ENCODE measurements at places on chromosomes 6 and 20.

DNA sequence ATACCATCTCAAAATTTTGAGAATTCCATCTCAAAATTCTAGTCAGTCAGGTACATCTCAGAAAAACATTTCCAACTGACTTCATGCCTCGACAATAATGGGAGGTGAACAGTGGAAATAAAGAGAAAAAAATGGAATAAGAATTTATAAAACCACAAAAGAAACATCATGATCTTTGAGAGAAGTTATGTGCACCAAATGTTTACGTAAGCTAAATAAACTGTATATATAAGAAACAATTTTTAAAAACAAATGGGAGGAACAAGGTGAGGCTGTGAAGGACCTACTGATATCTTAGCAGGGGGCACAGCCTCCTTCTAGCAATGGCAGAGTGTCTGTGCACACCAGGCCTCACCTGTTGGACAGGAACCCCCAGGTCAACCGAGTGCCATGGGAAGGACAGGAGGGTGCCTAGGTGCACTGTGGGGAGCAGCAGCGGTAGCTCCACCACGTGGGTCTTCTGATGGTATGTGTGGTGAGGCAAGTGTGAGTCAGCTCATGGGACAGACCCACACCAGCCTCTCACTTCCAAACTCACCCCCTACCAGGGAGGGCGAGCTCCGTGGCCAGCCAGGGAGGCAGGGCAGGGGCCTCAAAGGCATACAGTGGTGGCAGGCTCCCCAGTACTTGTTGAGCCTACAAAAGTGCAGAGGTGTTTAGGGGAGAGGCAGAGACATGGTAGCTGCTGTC lies 23.2 kb downstream of the DIDO1 start:
- DNase-seq: no peak

GRCh38 chr6:164020142-164020541 lies 605.6 kb downstream of the QKI start:
- no peak for DNase-seq

- no peak for DNase-seq
These were observed 130.2 kb upstream of the HDDC2 start for GRCh38 chr6:125431971-125432370.

DNA sequence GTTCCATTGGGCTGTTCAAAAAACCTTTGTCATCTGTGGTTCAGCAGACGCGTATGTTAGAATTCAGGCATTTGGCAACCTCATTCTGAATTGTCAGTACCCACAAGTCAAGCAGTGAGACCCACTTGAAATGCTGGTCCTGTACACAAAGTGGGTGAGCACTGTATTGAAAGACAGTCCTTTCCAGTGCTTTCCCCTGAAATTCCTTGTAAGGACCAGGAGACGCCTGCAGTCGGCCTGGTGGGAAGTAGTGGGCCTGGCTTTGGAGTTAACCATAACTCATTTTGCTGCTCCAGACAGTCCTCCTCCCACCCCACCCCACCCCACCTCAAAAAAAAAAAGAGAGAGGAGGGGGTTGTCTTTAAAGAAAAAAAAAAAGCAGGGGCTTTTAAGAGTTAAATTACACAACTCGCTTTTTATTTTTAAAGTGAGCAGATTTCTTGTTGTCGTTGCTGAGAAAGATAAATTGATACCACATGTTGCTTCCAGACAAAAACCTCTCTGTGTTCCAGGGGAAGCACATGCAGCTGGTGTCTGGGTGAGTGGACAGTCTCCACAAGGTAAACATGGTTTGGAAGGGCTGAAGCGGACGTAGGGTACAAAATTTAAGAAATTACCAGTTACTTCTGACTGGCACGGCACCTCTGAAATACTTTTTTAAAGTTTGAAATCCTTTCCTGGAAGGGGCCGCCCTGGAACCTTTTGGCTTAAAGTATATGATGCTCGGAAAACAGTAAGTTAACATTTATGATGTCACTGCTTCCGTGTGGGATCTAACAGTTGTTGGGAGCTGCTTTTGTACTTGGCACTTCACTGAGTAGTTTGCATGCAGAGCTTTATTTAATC lies 95.3 kb downstream of the FOXO3 start:
- no peak for DNase-seq

GRCh38 chr20:61696181-61696735 lies 369.4 kb downstream of the TAF4 start:
- no peak for DNase-seq

DNA sequence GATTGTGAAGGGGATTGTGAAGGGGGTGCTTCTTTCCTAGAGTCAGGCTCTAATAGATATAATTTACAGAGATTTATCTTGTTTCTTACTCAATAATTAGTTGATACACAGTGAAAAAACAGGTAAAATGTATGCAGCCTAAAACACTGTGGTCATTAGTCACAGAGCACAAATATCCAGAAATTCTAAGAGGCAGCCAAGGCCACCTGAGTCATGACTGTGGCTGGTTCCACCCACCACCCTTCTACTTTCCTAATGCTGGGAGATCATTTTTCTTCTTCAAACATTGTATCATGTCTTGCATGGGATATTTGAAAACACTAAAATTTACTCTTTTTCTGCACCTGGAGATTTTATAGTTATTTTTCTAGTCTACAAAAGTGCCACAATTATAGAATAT lies 181.6 kb downstream of the OTOR start:
- no peak for DNase-seq

DNA sequence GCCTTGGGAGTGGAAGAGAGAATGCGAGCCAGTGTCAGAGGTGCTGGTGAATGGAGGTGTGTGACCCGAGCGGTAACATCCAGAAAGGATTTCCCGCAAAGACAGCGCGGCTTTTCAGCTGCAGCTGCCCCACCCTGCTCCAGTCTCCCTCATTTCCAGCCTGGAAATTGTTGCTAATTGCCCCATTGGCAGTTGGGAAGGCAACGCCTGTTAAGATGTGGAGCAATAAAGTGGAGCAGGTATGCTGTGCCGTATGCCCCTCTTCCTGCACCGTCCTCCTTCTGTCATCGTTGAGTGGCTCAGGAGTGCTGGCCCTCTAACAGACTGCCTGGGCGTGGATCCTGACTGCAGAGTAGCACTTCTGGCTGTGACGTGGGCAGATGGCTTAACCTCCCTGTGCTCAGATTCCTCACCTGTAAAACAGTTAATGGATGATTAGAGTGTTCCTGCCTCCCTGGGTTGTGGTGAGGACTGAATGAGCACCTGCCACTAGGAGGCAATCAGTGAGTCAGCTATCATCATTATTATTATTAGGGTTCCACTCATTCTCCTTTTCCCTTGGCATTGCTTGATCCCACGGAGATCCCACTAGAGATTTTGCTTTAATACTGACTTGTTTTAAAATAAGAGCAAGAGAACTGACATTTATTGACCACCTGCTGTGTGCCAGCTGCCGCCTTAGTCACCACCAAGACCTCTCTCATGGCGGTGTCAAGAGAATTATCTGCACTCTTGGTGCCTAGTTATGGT lies 11.7 kb downstream of the ARFGEF2 start:
- no peak for DNase-seq

GRCh38 chr6:3871515-3871914 lies 22.3 kb downstream of the FAM50B start:
- DNase-seq: no peak

- DNase-seq: no peak
These were observed 7.9 kb upstream of the ITPR3 start for GRCh38 chr6:33613146-33613794.

DNA sequence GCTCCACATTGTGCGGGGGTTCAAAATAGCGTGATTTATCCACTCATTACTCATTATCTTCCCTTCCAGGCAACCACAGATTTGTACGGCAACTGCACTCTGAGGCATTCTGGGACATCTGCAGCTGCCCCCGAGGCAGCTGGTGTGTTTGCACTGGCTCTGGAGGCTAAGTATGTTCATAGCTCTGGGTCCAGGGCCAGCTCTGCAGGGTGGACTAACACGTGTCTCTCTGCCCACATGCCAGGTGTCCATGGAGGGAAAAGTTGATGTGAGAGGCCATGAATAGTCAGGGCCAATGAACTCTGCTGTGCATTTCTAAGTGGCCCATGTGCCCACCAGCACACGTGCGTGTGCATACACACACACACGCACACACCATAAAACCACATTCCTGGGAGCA lies 74.9 kb downstream of the BFSP1 start:
- no peak for DNase-seq

- DNase-seq: no peak
These were observed 70.6 kb downstream of the HDDC2 start for GRCh38 chr6:125231133-125231532.

DNA sequence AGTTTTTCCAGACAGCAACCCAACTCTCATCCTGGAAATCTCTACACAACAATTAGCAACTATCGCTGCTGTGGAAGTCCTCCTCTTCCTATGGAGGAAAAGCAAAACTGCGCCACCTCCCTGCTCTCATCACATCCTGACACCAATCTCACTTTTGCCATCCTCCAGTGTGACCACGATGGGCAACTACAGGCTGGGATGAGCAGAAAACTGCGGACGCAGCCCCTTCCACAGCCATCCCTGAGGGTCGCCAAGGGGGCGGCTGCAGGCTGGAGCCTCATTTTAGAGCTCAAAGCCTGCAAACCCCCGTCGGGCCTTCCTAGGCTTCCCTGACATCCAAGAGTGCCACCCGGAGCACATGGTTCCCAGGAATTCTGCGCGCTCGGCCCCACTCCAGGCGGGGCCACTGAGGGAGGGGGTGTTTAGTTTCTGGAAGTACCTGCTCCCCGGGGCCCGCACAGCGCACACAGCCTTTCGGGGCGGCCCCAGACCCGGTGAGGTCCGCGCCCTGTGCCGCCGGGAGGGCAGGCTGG lies 1.2 kb downstream of the TCFL5 start:
- no peak for DNase-seq

GRCh38 chr20:36644706-36645095 lies 1.3 kb downstream of the SLA2 start:
- DNase-seq: no peak

GRCh38 chr20:49283703-49284625 lies 6.1 kb upstream of the ZNFX1 start:
- no peak for DNase-seq

GRCh38 chr20:61219021-61219431 lies 33.0 kb upstream of the CDH4 start:
- no peak for DNase-seq

DNA sequence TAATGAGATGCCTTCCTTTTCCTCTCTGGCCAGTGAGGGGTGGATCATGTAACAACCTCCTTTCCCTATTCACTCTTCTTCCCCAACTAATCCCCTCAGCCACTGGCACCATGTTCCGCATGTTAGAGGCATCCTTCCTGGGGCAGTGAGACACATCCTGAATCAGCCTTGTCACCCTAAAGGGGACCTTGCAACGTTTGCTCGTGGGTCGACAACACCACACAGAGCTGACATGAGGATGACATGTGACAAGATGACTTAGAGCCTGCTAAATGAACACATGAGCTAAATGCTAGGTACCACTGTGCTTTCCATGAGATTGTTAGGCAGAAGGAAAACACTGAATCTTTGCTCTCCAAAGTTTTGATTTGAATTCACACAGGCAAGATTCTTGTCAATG lies 129.2 kb downstream of the ATXN1 start:
- no peak for DNase-seq

- DNase-seq: no peak
These were observed 268.4 kb upstream of the PRND start for GRCh38 chr20:4453359-4453758.

- DNase-seq: no peak
These were observed 50.0 kb downstream of the CNBD2 start for GRCh38 chr20:36018208-36018988.
